Epithelial cell of proximal tubule (primary cell): ENCODE measurements at places on chromosomes 3 and 15.

GRCh38 chr3:44772099-44772442 is 10.5 kb downstream of the KIF15 start:
- DNase-seq: no peak

GRCh38 chr15:67905628-67906027 is 65.8 kb upstream of the RNU6-1 start:
- no peak for DNase-seq

- no peak for DNase-seq
Measured at GRCh38 chr3:63910891-63911290, 1.3 kb downstream of the SCAANT1 start.

GRCh38 chr3:159627634-159628033 is 361.0 kb upstream of the IL12A start:
- no peak for DNase-seq

- DNase-seq: no peak
Measured at GRCh38 chr15:39195961-39196486, 384.9 kb upstream of the THBS1 start.

GRCh38 chr3:177878192-177878591 is 658.0 kb upstream of the KCNMB2 start:
- DNase-seq: no peak

DNA sequence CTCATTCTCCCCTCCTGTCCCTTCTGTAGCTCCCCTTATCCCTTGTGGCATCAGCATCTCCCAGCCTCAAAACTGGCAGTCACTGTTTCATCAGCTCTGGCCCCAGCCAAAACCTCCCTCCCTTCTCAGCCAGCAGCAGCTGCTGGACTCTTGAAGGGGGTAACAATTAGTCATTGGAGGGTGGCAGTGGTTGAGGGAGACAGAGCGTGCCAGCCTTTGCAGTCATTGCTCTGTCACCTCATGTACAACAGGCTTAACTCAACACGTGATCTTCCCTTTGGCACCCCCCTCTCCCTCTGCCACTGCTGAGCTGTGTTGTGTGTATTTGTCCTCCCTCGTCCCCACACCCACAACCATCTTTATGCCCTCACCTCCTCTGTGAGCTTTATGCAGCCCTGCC is 28.2 kb downstream of the RBP2 start:
- no peak for DNase-seq

DNA sequence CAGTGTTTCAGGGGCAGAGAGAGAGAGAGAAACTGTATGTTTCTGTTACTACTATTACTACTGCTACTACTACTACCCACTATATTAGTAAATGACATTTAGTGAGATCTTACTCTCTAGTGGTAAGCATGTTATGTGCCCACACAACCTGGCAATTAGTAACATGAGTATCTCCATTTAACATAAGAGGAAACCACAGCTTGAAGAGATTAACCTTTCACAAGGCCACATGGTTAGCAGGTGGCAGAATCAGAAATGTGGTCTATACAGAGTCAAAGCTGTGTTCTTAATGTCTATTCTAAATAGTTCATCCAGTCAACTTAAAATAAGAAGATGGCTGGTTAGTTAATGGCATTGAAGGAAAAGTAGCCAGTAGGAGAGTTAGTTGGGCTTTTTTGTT is 961.6 kb downstream of the MCTP2 start:
- DNase-seq: no peak

- no peak for DNase-seq
Measured at GRCh38 chr3:108097322-108098002, 6.6 kb upstream of the CD47 start.

DNA sequence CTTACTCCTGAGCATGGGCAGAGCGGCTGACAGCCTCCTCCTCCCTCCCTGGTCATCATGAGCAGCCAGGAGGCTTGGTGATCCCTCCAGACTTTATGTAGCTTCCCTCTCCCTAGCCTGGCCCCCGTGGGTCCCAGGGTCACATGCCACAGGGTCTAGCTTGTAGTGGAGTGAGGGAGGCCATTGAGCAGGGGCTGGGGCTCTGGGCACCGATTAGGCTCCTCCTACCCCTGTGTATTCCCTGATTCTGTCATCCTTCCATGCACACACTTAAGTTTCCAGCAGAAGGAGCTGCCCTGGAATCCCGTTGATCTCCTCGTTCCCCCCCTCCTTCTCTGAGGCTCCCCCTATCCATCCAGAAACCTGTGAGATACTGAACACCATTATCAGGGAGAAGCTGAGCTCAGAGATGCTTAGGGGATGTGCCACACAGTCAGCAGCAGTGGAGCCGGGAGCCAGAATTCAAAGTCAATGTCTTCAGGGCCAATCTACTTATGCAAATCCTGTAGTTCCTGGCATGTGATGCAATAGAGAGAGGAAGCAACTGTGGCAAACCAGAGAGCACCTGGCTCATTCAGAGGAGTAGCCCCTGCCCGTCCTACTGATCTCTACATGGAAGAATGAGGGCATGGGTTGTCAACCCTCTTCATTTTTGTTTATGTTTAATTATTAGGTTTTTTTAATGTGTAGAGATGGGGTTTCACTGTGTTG is 17.2 kb downstream of the CCDC33 start:
- no peak for DNase-seq

DNA sequence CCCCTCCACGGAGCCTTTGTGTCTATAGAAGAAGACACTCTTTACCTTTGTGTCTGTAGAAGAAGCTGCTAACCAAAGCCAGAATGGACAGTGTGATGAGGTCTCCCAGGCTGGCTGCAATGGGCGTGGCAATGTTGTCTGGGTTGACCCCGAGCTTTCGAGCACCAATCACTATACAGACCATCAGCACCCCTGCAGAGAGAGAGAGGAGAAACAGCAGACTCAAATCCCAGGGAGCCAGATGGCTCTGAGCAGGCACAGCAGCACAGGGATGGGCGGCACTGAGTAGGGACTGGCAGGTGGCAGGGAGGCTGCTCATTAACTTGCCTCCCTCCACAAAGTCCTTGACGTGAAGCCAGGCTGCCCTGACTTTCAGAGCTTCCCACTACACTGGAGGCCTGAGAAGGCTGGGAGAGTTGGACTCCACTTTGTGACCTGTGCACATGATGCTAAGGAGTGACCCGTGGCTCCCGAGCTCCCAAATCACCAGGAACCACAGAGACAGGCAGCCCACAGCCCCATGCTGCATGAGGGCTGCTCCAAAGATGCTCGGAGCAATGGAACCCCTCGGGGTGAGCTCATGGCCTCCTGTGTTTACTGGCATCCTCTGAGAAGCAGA is 53.9 kb downstream of the ROPN1B start:
- no peak for DNase-seq

GRCh38 chr15:43168192-43169107 is 16.8 kb upstream of the CCNDBP1 start:
- peak; percentile 66 for DNase-seq
